ENCODE measurements at places on chromosomes 3 and 15.

DNA sequence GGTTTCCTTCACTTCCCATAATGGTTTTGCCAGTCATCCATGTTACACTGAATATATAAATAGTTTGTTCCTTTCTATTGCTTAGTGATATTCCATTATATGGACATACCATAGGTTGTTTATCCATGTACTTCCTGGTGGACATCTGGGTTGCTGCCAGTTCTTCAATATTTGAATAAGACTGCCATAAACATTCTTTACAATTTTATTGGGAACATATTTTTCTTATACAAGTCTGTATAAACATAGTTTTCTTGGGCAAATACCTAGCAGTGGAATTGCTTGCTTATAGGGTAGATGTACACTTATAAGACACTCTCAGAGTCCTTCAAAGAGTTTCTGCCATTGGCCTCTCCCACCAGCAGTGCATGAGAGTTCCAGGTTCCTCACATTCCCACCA lies 231.4 kb downstream of the OPA1 start:
- ATAC-seq = no peak

GRCh38 chr3:102114264-102114979 lies 265.1 kb downstream of the NFKBIZ start:
- ATAC-seq = no peak

- no peak for ATAC-seq
Observed at GRCh38 chr15:80861731-80862170, 82.6 kb downstream of the CEMIP start.

DNA sequence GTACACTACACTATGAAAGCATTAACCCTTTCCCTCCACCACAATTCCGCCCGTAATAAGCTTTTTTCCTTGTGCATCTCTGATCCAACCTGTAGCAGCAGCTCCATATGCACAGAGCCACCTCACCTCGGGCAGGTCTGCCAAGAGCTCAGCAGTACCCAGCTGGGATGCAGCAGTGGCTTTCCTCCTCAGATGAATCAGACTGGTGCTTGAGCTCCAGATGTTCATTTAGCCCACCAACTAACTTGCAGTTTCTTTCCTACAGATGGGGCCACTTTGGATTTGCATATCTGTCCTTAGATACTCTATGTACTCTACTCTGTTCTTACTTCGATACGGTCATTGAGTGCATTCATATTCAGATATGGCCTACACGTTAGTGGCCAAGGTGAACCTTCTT lies 14.8 kb upstream of the FSIP1 start:
- ATAC-seq = no peak

DNA sequence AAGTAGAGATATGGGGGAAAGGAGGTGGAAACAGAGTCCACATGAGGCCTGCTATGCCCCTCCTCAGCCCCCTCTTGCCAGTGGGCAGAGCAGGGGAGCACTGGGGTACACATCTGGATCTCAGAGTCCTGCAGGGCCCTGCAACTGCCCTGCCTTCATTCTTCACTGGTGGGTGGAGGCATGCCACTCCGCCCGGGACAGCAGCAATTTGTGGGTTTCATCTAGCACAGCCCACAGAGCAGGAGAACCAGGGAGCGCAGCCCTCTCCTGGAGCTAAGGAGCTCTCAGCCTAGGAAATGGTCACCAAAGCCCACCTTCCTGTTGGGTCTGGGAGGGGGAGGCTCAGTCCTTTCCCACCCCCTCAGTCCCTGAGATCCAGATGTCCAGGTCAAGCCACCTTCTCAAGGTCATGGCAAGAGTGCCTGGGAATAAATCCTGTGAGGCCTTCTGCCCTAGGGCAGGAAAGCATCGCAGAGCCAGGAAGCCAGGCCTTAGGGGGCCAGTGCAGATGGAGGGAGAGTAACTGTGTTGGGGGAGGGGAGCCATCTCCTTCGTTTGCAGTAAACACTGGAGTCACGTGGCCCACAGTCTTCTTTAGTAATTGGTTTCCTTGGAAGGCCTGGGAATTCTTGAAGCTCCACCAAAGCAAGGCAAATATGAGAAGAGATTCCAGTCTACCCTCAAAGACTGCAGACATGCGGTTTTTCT lies 31.0 kb downstream of the ANP32A start:
- ATAC-seq = no peak

Measured in stimulated activated memory B cell treated with anti-CD40 and anti-IgM and Interleukin-4, amounts not matched to agents 10 μg/mL and 1 μg/mL and 100 μg/mL, for 72 hours (primary cell).